ENCODE measurements at places on chromosomes 11 and 22.

GRCh38 chr22:28943501-28943879 is 60.1 kb downstream of the ZNRF3 start:
- DNase-seq: no peak

DNA sequence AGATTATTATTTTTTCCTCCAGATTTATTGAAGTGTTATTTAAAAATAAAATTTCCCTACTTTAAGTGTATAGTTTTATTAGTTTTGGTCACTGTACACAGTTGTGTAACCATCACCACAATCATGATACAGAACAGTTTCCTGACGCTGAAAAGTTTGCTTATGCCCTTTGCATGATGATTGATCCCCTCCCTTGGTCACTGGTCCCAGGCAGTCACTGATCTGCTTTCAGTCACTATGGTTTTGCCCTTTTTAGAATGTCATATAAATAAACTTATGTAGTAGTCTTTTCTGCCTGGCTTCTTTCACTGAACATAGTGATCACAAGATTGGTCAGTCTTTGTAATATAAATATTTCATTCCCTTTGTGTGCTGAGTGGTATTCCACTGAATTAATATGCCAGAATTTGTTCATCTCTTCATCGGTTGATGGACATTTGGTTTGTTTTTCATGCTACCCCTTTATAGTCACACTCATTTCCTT is 140.6 kb downstream of the SWAP70 start:
- no peak for DNase-seq

GRCh38 chr11:65653229-65654225 is 9.2 kb downstream of the RELA start:
- no peak for DNase-seq

DNA sequence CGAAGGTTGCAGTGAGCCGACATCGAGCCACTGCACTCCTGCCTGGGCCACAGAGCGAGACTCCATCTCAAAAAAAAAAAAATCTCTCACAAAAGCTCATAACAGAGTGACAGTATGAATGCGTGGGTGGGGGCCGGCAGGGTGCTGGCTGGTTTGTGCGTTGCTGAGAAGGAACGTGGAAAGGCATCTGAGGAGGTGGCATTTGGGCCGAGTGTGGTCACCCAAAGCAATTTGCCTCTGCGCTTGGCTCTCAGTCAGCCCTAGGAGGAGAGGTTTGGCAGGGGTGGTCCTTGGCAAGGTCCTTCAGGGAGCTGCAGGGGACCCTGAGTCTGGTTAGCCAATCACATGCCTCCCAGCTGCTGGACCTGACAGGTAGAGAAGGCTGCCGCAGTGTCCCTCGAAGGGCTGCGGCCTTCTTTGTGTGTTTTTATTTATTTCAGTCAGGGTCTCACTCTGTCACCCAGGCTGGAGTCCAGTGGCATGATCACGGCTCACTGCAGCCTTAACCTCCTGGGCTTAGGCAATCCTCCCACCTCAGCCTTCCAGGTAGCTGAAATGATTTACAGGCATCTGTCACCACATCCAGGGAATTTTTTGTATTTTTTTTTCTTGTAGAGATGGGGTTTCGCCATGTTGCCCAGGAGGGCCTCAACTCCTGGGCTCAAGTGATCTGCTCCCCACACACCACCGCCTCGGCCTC is 23.5 kb upstream of the OSBPL5 start:
- DNase-seq: no peak

DNA sequence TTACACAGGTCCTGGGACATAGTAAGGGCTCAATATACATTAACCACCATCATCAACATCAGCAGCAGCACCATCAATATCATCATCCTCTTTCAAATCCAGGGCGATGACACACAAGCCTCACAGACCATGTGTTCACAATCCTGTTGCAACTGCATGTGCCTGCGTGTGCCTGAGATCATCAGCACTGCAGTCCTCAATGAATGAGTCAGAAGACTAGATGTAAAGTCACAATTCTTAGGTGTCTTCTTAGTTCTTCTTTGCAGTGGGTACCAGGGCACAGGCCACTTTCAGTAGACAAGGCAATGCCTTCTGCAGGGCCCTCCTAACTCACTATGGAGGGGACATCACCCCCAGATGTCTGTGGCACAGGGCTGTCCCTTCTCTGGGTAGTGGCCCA is 111.1 kb downstream of the MYO18B start:
- no peak for DNase-seq

Measured in cardiac fibroblast (primary cell).